ENCODE measurements at places on chromosomes 12 and 14.

DNA sequence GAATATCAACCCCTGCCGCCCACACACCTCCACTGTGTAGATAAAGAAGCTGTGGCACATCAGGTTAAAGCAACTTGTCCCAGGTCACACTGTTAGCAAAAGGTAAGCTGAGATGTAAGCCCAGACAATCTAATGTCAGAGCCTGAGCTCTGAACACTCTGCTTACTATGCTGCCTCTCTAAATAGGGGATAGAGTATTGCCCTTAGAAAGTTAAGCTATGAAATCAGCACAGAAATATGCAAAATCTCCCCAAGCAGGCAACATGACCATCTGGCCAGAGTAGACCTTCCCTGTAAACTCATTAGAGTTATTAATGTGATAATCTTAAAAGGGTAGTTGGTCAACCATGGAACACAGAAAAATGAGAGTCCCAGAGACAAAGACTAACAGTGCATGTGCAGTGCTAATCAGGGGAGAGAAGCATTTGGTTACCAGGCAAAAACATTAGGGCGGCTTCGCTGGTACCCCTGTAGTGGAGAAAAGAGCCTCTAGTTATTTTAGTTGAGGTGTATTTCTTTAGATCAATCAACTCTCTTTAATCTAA is 171.0 kb downstream of the BTG1 start:
- DNase-seq: no peak

- DNase-seq: no peak
Measured at GRCh38 chr12:105705765-105706164, 375.3 kb downstream of the C12orf75 start.

DNA sequence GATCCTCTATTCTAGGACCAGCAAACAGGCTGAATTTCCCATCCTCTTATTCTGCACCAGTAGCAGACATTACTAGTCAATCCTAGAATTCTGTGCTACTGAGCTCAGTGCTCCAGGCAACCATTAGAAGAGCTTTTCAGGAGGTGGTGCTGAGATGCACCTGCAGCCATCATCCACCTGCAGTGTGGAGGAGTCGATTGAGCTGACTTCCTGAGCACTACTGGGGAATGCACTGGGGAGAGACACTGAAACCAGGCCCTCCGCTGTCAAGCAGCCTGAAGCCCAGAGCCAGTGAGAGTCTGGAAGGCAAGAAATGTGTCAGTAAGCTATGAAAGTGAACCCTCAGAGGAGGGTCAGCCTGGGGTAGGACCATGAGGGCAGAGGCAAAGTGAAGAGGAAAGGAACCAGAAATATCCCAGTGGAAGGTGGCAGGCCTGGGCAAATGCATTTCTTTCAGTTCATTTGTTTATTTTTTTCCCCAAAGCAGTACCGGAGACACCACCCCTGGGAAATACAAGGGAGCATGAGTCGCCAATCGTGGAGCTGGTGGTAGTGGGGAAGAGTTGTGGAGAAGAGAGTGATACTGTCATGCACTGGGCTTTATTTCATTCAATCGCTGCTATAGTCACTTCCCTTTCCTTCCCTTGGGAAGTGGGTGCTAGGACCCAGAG is 23.0 kb upstream of the SERPINA4 start:
- DNase-seq: no peak

GRCh38 chr12:92953747-92954146 is 24.7 kb upstream of the EEA1 start:
- DNase-seq: no peak

- no peak for DNase-seq
Measured at GRCh38 chr14:72644038-72644437, 249.9 kb downstream of the DPF3 start.

- no peak for DNase-seq
Measured at GRCh38 chr12:65959452-65959851, 135.2 kb downstream of the HMGA2 start.

DNA sequence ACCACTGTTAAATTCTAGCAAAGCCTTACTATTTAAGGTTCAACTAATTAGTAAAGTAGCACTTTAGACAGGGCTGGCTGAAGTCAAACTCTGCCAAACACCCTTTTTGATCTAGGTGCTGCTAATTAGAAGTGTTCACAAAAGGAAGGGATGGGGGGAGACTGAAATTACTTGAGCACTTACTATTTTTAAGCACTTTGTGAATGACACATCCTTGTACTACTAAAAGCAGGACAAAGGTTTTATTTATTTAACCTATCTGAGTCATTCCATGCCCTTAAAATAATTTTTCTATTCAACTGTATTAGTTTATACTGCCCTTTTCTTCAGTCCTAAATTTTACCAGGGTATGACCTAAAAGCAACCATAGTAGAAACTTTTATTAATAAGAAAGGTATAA is 20.1 kb downstream of the MBIP start:
- no peak for DNase-seq

- DNase-seq: no peak
Measured at GRCh38 chr14:24513009-24513408, 4.9 kb upstream of the CMA1 start.

GRCh38 chr12:71704920-71705319 is 19.0 kb downstream of the TMEM19 start:
- DNase-seq: no peak

GRCh38 chr12:32266756-32267155 is 132.6 kb upstream of the FGD4 start:
- no peak for DNase-seq

DNA sequence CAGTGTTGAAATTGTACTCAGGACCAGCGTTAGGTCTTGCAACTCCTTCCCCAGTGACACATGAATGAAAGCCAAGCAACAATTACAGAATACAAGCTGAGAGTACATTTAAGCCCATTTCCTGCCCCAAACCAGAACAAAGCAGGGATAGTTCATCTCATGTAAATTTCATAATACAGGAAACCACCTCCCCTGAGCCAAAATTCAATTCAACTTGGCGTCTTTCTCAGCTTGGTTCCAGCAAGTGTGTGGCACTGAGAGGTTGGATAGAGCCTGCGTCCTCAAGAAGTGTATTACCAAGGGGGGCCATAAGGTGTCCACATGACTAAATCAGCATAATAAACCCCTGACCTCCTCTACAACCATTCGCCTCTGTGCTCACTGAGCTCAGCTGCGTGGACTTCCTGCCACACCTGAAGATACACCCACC is 278.9 kb upstream of the CRY1 start:
- no peak for DNase-seq

DNA sequence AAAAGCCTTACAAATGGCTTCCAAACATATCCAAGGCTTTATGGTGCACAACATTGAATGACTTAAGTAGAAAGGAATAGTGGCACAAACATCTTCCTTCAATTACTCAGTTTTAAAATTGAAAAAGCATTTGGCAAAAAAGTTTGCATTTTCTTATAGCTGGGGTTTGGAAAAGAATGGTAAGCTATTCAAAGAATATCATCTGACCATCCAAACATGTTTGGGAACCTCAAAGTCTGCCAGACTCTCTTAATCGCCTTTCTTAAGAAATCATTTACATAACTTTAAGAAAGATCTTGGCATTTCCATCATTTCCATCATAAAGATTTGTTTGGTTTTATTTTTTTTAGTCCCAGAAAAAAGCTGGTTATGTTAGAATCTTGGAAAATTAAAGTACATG is 210.1 kb upstream of the PELI2 start:
- no peak for DNase-seq

- DNase-seq: no peak
Measured at GRCh38 chr12:118526255-118527095, 150.1 kb downstream of the SUDS3 start.

DNA sequence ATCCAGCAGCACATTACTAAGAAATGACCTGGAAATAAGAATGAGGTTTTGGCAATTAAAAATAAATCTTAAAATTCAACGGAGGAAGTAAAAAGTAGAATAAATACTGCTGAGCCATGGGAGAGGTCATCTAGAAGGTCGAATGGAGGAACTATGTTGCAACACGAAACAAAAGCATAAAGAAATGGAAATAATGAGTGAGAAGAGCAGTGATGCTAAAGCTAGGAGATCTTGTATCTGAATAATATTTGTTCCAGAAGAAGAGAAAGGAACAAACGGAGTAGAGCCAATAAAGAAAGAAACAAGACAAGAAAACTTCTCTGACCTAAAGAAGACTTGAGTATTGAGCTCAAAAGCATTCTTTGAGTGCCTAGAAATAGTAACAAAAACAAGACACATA is 6.6 kb upstream of the KRT7 start:
- no peak for DNase-seq

DNA sequence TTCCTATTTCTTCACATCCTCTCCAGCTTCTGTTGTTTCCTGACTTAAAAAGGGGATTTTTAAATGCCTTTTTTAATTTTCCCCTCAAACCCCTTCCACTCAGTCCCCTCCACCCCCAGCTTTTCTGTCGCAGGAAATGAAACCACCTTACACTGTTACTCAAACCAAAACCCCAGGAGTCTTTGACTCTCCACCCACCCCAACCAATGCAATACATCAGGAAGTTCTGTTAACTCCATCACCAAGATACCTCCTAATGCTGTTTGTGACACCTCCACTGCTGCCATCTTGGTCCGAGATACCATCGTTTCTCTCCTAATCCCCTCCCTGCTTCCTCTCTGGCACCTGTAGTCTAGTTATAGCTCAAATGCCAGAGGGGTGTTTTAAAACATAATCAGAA is 25.4 kb upstream of the CPM start:
- no peak for DNase-seq
